Non-pigmented ciliary epithelial cell (primary cell): ENCODE measurements at places on chromosomes 5 and 9.

- DNase-seq: no peak
These were observed 141.1 kb upstream of the RASEF start for GRCh38 chr9:83204047-83204446.

- no peak for DNase-seq
These were observed 73.0 kb upstream of the GPR151 start for GRCh38 chr5:146589028-146589345.

GRCh38 chr9:684941-685340 lies 156.6 kb upstream of the DMRT1 start:
- no peak for DNase-seq

- DNase-seq: no peak
These were observed 19.3 kb downstream of the CDKN2A start for GRCh38 chr9:21974722-21975409.

GRCh38 chr5:113572716-113573115 lies 59.2 kb downstream of the YTHDC2 start:
- no peak for DNase-seq

GRCh38 chr9:87513880-87514535 lies 16.3 kb downstream of the DAPK1 start:
- DNase-seq: no peak
